ENCODE measurements at places on chromosomes 2 and 18. TPM values are rescaled to one million over a fixed set of nuclear protein-coding genes. Genes with fewer than 3 reads are reported as not detected.

DNA sequence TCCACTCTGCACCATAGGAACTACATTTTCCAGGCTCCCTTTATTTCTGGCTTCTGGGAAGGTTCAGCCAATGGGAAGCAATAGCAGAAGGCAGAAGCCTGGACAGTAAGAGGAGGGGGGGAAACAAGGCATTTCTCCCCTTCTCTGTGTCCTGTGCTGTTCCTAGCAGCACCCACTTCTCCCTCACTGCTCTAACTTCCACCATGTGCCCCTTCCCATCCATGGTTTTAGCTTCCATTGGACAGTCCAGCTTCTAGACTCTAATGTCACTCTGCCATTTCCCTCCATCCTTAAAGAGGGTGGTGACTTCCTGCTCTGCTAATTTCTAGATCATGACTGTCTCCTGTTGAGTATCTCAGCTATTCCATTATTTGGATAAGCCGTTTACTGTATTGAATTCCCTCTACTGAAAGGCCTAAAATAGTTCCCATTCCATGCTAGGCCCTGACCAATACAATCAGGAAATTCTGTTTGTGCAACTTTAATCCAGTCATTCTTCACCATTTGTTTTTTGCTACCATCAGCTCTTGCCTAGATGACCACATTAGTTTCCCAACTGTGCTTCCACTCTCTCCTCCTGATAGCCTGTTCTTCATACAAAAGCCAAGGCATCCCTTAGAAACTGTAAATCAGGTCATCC, 20.8 kb upstream of the LYPD1 start:
- no peak for DNase-seq

- DNase-seq, result no peak
These were observed 104.3 kb downstream of the MYO5B start for GRCh38 chr18:50090370-50091312.

PROKR1 gene
- not detected for polyA plus RNA-seq

HSBP1L1 gene
- 81.9 TPM for polyA plus RNA-seq

Data from hepatocyte (in vitro differentiated cells).